NCI-H446 treated with DMSO at 0.1 percent for 48 hours (cell line): ENCODE measurements at places on chromosomes 7 and 10.

DNA sequence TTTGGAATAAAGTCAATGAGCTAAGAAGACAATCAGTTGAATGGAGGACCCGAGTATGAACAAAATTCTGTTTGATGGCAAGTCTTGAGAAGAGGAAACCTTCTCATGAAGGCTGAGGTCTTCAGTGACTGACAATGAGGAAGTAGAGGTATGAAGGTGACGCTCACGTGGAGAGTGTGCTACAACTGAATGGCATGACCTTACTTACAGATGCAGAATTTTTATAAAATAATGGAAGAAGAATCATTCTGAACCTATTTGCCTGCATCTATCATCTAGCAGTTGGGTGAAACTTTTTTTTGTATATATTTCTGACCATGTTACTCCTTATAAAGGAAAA is 19.4 kb upstream of the SP4 start:
- no peak for DNase-seq

- DNase-seq = no peak
These were observed 1123.5 kb upstream of the AUTS2 start for GRCh38 chr7:68474661-68475216.

- DNase-seq = no peak
These were observed 170.3 kb upstream of the CELF2 start for GRCh38 chr10:10847387-10847786.

DNA sequence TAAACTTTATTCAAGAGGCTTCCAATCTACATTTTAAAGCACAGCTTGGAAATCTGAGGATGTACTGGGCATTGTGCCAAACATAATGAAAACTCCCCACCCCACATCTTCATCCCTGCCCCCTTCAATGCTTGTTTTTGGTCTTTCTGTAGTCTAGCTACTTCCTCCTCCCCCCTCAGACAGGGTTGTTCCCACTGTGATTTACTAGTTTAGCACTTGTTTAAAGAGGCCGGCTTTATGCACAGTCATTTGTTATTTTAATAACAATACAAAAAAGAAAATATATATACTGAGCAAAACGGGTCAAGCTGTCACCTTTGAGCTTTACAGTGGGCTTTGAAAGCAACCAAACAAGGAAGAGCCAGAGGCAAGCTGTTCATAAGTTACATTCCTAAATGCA is 132.6 kb downstream of the CHRM2 start:
- no peak for DNase-seq

DNA sequence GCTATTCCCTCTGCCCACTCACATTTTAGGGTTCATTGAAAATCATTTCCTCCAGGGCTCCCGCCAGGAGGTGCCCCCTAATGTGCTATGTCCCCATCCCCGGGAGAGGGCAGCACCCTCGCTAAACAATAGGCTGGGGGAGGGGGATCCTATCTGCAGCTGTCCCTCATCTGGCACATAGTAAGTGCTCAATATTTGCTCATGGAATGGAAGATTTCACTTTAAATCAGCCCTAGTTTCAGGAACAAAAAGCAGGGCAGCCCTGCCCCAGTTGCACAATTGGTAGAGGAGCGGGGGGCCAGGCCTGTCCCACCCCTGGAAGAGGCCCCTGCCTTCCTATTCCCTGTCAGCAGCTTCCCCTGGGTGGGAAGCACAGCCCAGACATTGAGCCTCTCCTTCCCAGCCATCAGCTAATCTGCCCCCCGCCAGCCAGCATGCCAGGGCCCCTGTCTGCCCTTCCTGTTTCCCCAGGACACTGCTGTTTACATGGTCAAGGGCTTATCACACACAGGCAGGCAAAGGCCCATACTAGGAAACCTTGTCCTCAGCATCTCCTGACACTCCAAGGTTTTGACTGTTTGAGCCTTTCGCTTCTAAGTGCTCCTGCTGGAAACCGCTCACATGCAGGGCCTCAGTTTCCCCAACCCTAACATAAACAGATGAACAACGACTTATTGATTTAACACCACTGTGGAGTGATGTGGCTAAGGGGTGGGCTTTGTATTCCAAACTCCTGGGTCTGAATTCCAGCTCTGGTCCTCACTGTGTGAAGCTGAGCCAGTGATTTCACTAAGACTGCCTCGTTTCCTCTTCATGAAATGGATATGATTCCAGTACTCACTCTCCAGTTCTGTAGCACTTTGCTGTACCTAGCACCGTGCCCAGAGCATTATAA is 130.7 kb upstream of the ZMIZ1 start:
- DNase-seq = no peak
